Activated CD8-positive, alpha-beta memory T cell treated with anti-CD3 and anti-CD28 coated beads, Interleukin-2, amount 50 U/mL, for 4 hours (primary cell): ENCODE measurements at places on chromosomes 13 and 19.
A peak's percentile ranks its signal among the peaks of the same experiment; 100 is the strongest.

- peak; percentile 50 for DNase-seq
These were observed 2.3 kb downstream of the TULP2 start for GRCh38 chr19:48896191-48896720.

GRCh38 chr19:53960886-53961285 is 1.9 kb upstream of the CACNG8 start:
- DNase-seq, result no peak

DNA sequence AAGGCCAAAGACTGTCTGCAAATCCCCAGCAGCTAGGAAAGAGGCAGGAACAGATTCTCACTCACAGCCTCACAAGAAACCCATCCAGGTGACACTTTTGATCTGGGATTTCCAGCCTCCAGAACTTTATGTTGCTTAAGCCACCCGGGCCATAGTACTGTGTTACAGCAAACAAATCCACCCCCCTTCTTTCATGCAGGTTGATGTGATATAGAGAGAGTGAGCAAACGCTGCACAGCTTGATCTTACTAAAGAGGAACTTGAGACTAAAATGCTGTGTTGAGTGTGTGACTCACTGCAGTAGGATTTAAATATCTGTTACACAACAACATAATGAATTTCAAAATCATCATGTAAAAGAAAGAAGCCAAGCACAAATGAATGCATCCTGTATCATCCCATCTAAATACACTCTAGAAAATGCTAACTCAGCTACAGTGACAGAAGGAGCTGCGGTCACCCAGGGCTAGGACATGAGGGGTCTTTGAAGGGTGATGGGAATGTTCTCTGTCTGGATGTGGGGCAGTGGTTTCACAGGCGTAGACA is 32.2 kb downstream of the RCBTB2 start:
- DNase-seq, result no peak

- DNase-seq, result no peak
These were observed 719.0 kb upstream of the MIR17HG start for GRCh38 chr13:90628471-90628870.

GRCh38 chr13:73146707-73147106 is 87.9 kb downstream of the KLF5 start:
- no peak for DNase-seq

- DNase-seq, result no peak
These were observed 548 bp upstream of the P2RY11 start for GRCh38 chr19:10110972-10111317.

- DNase-seq, result no peak
These were observed 4.7 kb upstream of the MVB12A start for GRCh38 chr19:17415121-17415520.

- DNase-seq, result no peak
These were observed 56.1 kb upstream of the ATXN8OS start for GRCh38 chr13:70051531-70051930.

DNA sequence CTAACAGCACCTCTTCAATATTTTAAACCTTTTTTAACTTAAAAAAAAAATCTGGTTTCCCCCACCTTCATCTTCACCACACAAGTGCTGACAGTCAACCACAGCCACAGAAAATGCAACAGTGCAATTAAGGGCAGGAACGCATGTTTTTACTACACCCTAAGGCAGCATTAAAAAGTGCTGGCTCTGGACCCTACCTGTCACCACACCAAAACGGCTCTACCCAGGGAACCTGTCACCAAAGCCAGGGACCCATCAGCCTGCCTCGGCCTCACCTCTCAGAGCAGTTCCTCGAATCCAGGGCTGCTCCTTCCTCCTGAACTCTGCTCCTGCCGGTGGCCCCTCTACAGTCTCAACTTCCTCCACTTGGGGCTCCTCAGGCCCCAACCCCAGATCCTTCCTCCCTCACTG is 22.5 kb upstream of the SLC35E1 start:
- DNase-seq, result no peak

- DNase-seq, result peak; percentile 18
These were observed 488 bp downstream of the RCN3 start for GRCh38 chr19:49528211-49528771.

DNA sequence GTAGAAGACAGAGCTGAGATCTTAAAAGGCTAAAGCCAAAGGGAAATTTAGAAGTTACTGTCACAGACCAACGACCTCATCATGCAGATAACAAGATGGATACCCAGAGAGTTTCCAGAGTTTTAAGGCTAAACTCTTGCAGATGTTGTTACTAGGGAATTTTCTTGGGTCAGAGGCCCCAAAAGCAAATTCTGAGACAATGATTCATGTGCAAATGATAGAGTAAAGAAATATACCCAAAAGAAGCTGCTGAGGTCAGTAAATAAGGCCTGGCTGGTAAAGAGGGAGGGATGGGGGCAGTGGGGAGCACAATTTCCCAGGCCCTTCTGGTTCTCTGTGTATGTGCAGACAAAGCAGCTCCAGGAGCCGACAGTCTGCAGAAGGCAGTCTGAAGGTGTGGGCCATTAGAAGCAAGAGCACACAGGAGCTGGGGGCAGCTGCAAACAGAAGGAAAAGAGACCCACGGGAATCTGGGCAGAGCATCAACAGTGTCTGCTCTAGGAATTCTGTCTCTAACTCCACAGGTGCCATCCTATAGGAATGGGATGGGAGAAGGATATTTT is 330.8 kb downstream of the TBC1D4 start:
- DNase-seq, result no peak

- DNase-seq, result no peak
These were observed at the start of gene MYBPC2 for GRCh38 chr19:50432221-50433028. MYBPC2 (plus strand) TSS chr19:50432892; CDS start chr19:50432954, 62 bp downstream.

DNA sequence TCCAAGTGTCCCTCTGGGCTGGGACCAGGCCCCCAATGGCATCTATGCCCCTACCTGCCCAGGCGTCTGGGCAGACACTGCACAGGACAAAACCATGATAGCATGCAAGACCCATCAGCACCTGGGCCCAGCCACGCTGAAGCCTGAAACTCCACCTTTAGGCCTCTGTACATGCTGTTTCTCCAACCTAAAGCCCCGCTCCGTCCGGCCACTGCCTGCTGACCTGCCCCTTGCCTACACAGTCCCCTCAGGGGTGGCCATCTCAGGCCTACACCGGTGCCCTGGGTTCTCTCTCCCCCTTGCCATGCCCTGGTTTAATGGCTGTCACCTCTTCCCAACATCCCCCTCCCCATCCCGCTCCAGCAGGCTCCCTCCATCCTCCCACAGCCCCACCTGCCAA is 15.3 kb downstream of the GJA3 start:
- no peak for DNase-seq

DNA sequence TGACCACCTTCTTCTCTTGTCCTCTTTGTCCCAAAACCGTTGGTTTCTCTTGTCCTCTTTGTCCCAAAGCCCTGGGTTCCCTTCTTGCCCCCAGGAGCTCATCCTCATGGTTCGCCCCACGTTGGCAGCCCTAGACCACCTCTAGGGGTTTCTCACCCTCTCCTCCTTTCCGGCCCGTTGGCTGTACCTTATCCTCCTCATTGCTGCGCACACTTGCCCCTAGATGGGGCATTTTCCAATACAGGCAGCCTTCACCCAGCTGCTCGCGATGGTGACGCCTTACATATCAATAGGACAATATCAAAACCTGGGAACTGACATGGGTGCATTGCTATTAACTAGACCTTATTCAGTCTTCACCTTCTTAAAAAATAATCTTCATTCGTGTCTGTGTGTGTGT is 86.5 kb downstream of the IPO5 start:
- no peak for DNase-seq

- no peak for DNase-seq
These were observed 3.3 kb downstream of the DOT1L start for GRCh38 chr19:2166741-2167738.

- DNase-seq, result no peak
These were observed at the start of gene GSX1 for GRCh38 chr13:27792393-27793218. GSX1 (plus strand) TSS chr13:27792483; CDS start chr13:27792691, 208 bp downstream.

DNA sequence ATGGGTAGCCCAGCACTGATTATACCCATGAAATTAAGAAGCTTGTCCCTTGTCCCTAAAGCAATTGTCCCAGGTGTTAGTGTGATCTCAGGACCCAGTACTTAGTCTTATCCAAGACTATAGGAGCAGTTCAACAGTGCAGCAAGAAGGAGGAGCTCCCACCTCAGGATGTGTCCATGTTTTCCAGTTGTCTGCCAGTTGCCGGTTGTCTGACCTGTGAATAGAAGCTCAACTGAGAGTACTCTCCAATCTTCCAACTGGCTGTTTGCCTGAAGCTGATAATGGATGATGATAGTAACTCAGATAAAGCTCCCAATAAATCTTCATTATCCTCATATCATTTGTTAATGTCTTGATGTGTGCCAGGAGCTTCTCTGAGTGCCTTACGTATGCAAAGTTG is 107.2 kb upstream of the HTR2A start:
- no peak for DNase-seq

GRCh38 chr13:19836472-19836871 is 27.0 kb downstream of the ZMYM5 start:
- DNase-seq, result no peak

DNA sequence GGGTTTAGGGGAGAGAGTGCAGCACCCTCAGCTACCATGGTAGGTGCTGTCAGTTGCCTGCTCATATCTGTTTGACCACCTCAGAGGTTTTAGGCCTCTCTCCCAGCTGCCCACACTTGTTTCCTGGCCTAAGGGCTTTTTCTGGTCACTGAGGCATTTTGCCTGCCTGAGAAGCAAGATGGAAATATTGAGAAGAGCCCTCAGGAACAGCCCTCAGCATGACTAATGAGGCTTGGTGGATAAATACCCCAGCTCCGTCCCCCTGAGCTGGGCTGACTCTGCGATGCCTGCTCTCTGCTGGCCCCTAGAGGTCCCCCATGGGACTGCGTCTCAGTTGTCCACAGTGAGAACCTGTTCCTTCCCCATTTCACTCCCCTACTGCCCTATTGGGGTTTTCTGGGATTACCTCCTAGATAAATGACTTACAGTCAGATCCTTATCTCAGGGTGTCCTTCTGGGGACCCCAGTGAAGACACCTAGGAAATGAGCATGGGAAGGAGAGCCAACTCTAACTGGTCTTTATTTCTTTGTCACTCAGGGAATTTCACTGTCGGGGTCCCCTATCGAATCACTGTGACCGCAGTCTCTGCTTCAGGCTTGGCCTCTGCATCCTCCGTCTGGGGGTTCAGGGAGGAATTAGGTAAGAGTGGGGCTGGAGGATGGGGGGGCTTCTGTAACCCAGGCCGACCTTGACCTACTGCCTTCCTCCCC is 13.3 kb downstream of the PALM3 start:
- peak; percentile 84 for DNase-seq

DNA sequence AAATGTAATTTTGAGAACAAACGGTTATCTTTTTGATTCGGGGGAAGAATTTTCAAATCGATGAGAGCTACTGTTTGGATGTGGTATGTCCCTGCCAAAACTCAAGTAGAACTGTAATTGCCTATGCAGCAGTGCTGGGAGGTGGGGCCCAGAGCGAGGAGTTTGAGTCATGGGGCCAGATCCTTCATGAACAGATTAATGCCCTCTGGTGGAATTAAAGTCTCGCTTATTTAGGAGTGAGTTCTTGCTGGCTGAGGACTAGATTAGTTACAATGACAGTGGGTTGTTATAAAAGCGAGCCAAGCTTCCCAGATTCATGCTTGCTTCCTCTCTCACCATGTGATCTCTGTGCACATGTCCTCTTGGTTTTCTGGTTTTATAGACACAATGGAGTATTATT is 11.8 kb upstream of the PRR20A start:
- DNase-seq, result no peak

- DNase-seq, result no peak
These were observed 44.3 kb downstream of the PSG3 start for GRCh38 chr19:42695811-42696503.

DNA sequence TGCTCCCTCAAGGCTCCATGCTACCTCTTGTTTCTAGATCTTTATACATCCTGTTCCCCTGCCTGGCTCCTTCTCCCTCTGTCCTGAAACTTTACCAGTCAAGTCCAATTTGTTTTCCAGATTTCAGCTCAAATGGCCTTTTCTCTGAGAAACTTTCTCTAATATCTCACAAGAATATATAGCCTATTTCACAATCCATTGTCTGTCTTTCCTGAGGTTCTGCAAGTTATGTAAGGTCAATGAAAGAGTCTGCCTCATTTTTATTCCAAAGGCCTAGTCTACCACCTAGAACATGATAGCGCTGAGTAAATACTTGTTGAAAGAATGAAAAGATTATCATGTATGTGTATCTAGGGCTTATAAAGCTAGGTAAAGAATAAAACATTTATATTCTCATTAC is 348.8 kb downstream of the SPRY2 start:
- DNase-seq, result no peak

DNA sequence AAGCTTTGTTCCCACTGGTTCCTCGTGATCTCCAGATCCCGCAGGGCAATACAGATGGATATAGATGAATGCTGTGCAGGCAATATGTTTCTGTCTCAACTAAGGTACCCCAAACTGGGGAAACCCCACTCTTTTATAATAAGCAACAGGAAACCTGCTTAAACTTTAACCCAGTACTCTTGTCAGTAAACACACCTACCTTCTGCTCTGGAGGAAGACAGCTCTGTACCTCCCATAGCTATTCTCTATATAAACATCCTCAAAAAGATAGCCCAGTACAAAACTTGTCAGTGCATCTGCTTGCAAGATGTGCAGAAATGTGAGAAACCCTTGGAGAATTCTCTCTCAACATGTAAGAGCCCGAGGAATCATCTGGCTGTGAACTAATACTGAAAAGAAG is 583.6 kb downstream of the OLFM4 start:
- DNase-seq, result no peak

- DNase-seq, result peak; percentile 85
These were observed 38.3 kb downstream of the TMED1 start for GRCh38 chr19:10797541-10798256.

- DNase-seq, result no peak
These were observed 18.7 kb upstream of the ZNF888 start for GRCh38 chr19:52941941-52942385.

DNA sequence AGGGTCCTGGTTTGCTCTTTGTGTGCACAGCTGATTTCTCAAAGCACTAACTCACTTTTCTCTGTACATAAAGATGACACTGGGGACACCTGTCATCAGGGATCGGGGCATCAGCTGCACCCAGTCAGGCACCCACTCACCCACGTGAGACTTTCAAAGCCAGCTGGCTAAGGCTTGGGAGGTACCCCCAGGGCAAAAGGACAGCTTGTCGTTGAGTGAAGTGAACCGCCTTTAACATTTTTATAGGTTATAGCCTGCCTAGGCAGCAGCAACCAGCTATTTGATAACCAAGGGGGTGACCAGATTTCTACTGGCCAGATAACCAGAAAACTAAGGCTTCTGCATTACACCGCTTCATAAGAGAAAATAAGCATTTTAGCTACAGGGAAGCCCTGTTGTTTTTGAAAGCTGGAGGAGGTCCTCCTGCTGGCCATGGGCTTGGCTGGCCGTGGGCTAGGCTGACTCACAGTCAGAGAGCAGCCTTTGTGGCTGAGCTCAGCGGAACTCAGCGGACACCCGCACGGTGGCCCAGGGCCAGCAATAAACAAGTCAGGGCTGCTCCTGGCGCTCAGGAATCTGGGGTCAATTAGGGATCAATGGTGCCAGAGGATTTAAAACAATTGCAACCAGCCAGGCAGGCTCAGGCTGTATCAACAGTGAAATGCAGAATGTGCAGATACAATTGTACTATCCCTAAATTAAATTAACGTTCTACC is 57.1 kb downstream of the ALOX5AP start:
- DNase-seq, result no peak
